ENCODE measurements at places on chromosomes 16 and 17.

DNA sequence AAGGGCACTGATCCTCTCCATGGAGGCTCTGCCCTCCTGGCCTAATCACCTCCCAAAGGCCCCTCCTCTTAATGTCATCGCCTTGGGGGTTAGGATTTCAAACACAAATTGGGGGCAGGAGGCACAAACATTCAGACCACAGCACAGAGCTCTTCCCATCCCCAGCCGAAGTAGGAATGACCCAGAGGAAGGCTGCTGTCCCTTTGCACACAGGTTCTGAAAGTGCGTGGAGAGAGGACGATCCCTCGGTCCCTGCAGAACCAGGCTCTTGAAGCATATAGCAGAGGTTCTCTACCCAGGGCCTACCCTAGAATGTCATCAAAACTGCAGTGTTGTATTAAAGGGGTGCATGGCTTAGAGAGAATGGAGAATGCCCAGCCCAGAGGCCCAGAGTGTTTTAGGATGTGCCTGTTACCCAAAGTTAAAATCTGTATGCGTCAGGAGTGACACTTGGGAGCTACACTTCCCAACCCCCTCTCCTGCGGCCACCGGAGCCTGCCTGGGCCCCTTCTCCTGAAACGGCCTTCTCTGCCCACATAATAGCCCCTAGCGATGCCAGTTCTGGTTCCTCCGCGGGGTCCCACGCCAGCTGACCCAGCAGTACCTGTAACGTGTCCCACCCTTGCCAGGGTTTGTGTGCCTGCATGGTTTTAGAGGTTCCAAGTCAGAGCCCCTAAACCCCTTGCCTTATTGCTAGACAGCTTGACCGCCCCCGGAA is 159.5 kb upstream of the CACNG5 start:
- DNase-seq = no peak

GRCh38 chr17:18889658-18890057 is 31.7 kb downstream of the PRPSAP2 start:
- peak; percentile 14 for DNase-seq

- DNase-seq = no peak
Measured at GRCh38 chr16:56247018-56247417, 55.7 kb downstream of the GNAO1 start.

- DNase-seq = no peak
Measured at GRCh38 chr17:45675012-45675411, 109.1 kb upstream of the CRHR1 start.

- DNase-seq = no peak
Measured at GRCh38 chr16:77611386-77611785, 110.9 kb upstream of the NUDT7 start.

- peak; percentile 48 for DNase-seq
Measured at GRCh38 chr16:16861546-16861945, 482.6 kb downstream of the NPIPA7 start.

DNA sequence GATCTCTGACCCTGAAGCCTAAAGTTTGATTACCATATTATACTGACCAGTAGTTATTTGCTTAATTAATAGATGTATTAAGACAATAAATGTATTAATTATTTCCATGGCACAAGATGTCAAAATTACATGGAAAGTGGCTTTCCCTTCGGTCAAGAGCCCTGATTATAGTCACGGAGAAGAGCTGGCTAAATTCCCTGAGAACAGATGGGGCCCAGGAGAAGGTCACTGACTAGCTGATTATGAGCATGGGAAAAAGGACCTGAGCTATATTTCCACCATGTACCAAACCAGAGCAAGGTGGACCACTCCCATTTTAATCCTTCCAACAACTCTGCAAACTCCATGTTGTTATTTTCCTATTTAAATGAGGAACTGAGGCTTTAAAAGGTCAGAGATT is 12.9 kb upstream of the MYO18A start:
- no peak for DNase-seq

DNA sequence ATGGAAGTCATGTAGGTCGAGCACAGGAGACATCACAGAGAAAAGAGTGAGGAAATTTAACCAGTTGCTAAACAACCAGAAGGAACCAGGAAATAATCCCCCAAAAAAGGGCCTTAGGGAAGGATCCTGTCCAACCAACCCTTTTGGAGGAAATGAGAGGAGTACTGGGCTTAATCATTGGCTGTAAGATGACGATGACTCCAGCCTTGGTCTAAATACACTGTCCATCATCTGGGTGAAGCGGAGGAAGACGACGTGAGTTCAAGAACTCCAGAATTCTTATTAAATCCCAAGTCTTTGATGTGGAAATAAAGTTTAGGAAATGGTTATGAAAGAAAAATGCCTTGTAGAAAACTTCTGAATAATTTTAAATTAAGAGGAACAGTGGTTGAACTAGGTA is 11.5 kb upstream of the ALOX15 start:
- no peak for DNase-seq

GRCh38 chr16:17877821-17878360 is 407.1 kb upstream of the XYLT1 start:
- DNase-seq = no peak

DNA sequence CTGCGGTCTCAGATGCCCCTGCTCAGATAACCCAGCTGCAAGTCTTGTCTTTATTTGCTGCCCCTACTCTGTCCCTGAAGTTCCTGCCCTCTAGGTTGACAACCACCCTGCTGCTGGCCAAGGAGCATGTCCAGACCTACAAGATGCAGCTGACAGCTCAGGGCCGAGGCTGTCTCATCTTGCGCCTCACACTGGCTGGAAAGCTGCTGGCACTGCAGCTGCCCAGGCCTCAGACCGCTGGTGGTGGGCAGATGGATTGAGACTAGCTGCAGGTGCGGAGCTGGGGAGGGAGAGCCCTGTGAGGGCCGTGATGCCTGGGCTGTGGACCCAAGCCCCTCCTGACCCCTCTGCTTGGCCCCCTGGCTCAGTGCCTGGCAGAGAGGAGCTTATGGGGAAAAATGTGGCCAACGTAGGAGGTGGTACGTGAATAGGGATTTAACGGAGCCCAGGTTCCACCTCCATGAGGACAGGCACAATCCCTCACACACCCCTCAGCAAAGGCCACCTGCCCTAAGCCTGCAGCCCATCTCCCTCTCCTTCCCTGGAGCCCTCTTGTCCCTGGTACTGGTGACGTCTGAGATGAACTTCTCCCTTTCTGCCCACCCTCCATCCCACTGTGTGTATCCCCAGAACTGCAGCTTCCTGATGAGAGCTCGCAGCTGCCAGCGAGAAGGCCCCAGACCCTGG is 8.3 kb upstream of the GALK1 start:
- no peak for DNase-seq

GRCh38 chr17:48908853-48909394 is 717 bp downstream of the UBE2Z start:
- peak; percentile 89 for DNase-seq

DNA sequence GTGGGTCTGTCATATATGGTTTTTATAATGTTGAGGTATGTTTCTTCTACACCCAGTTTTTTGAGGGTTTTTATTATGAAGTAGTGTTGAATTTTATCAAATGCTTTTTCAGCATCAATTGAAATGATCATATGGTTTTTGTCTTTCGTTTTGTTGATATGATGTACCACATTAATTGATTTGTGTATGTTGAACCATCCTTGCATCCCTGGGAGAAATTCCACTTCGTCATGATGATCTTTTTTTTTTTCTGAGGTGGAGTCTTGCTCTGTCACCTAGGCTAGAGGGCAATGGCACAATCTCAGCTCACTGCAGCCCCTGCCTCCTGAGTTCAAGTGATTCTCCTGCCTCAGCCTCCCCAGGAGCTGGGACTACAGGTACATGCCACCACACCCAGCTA is 14.0 kb upstream of the TMEM219 start:
- DNase-seq = no peak

- DNase-seq = no peak
Measured at GRCh38 chr17:62804822-62805221, 3.3 kb downstream of the MARCHF10 start.

GRCh38 chr16:56281249-56281805 is 90.0 kb downstream of the GNAO1 start:
- DNase-seq = no peak

DNA sequence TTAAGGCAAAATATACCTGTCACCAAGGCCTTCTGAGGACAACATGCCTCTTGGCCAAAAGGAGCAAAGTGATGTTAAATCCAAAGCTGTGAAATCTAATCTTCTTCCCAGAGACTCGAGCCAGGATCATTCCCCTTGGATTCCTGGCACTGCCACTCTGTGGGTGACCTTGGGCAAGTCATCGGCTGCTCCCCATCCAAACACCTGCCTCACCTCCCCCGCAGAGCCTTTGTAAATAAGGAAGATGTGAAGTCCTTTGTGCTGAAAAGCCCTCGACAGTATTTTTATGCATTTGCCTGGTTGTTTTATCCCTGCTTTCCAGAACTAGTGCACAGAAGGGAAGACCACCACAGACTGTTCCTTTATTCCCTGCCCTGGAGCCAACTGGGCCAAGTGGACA is 5.4 kb upstream of the CEP295NL start:
- no peak for DNase-seq

DNA sequence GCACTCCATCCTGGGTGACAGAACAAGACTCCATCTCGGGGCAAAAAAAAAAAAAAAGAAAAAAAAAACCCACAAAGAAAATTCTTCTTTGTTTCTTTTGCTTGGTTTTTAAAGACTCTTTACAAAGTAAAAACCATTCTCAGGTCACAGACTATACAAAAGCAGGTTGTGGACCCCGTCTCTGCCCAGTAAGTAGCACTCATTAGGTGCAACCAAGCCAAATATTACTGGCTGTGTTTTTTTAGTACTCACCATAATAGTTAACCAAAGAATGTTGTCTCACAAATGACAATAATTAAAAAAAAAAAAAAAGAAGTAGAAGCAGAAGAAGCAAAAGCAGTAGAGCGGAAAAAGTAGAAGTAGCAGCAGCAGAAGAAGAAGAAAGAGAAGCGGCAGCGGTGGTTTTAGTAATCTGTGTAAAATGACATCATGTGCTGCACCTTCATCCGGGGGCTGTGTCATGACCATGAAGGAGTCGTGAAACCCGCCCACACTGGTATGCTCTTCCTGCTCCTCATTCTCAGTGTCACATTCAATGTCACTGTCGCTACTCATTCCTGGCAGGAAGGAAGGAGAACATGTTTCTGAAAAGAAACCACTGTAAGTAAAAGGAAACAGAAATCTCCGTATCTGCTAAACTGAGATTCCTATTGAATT is 105.4 kb downstream of the TRIM37 start:
- peak; percentile 4 for DNase-seq

DNA sequence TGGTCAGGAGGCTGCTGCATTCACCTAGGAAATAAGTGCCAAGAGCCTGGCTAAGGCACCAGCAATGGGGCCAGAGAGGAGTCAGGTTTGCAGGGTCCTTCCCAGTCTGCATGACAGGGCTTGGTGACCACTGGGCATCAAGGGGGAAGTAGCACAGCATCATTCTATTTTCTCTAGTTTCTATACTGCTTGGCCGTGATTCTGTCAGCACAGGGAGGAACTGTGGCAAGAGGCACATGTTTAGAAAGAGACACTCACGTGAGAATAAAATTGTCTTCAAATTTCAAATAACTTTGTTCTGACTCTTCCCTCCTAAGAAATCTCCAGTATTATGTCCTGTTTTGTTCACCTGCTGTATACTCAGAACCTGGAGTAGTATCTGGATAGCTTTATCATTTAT is 37.8 kb downstream of the ERN1 start:
- no peak for DNase-seq

DNA sequence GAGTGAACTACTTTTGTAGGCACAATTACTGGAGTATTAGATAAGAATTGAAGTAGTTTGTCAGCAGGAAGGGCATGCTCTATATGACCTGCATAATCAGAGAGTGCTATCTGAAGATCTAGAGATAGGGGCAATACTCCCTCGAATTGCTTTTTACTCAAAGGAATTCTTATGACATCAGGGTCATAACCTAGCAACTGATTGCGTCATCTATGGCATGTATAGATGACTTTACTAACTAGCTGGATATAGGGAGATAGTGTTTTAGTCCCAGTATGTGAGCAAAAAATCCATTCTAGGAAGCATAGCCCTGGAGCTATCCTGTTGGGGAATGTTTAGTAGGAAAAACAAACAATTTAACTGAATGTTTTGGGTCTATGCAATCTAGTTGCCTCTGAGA is 109.5 kb upstream of the ZNF267 start:
- no peak for DNase-seq

GRCh38 chr16:49464877-49465504 is 91.4 kb downstream of the C16orf78 start:
- DNase-seq = no peak

GRCh38 chr16:74735554-74735953 is 34.9 kb upstream of the MLKL start:
- no peak for DNase-seq

DNA sequence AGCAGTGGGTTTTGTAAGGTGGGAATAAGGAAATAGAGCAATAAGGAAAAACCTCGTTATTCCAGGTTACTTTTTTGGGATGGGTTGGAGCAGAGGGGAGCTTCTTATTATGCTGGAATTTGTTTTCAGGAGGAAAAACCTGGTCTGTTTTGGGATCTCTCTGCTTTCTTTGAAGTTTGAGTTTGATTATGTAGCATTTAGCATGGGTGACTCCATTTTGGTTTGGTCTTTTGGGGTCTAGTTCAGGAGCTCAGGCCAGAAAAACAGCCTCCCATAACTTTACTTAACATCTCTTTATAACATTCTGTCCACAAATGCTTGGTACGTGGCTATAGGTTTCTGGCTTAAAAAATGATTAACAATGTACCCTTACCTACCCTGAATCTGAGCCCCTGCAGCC is 8.5 kb upstream of the ZG16 start:
- no peak for DNase-seq

GRCh38 chr17:66467766-66468165 is 165.4 kb downstream of the PRKCA start:
- no peak for DNase-seq

DNA sequence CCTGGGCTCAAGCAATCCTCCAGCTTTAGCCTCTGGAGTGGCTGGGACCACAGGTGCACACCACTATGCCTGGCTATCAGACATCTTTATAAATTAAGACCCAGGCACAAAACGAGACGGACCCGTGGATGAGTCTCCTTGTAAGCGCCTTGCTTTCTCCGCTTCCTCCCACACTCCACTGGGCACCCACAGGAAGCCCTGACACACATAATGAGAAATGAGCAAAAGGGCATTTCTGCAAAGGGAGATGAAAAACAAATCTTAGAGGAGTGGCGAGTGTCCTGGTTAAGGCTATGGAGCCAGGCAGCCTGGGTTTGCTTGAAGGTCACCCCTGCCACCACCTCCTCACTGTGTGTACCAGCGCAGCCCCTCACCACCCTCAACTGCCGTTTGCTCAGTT is 56.3 kb downstream of the XYLT1 start:
- DNase-seq = no peak

DNA sequence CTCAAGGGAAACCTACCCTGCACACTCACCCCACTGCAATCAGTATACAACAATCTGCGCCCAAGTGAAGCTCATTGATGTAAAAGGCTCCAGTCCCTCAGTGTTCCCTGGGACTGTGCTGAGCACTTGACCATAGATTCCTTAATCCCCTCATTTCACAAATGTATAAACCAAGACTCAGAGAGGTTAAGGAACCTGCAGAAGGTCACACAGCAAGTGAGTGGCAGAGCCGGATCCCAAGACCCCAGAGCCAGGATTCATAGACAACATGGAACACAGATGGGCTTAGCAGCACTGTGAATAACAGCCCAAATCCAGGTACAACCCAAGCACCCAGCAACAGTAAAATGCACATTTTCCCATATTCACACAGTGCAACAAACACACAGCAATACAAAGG is 225.7 kb downstream of the C16orf78 start:
- no peak for DNase-seq
